ENCODE measurements at places on chromosomes 5 and 9.

DNA sequence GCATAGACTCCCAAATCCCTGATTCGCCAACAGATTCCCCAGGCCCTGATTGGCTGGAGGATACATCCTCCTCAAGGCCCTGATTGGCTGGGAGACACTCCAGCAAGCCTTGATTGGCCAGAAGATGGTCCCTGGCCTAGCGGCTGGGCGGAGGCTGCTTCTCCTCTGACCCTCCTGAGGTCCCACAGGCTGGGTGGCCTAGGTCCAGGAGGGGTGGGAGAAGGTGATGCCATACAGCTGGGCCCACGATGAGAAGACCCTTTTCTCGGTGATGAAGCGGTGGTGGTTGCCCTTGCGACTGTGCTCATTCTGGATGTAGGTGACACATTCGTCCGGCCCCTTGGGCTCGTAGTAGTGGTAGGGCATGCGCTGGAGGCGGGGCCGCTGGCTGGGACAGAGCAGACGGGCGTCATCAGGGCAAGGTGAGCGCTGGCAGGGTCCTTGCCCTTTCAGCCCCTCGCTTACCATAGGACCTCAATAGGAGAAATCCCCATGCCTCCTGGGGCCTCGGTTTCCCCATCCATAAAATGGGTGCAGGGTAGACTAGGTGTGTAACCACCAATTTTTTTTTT is 9.0 kb upstream of the AK1 start:
- DNase-seq = no peak

- no peak for DNase-seq
These were observed 42.8 kb upstream of the CDK5RAP2 start for GRCh38 chr9:120622790-120623189.

- no peak for DNase-seq
These were observed 112.7 kb downstream of the NRG2 start for GRCh38 chr5:139930406-139930805.

GRCh38 chr5:148540647-148541046 is 113.7 kb downstream of the HTR4 start:
- DNase-seq = no peak

DNA sequence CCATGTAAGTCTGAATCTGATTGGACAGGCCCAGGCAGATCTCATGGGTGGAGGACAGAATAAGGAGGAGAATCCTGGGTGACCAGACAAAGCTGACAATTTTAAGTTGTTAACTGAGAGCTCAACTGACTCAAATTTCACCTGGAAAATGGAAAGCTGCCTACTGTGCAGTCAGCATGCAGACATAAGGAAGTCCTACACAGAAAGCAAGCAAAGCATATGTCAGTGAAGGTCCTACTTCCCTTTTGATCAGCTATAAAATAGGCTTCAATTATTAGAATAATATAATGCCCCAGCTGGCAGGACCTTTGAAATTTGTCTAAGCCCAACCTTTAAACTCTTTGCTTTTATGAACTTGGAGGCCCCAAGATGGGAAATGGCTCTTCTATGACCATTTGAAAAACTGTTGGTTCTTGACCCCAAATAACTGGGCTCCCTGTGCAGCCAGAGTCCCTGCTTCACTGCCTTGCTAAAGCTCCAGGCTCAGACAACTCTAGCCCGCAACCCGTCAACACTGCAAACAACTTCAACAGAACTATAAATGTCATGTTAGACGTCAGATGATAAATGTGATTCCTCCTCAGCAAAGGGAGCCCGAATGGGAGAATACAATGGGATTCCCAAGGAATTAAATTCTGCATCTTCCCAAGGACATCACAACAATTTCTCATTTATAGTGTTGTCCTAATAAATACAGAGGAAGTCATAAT is 118.9 kb upstream of the ADRA1B start:
- no peak for DNase-seq

DNA sequence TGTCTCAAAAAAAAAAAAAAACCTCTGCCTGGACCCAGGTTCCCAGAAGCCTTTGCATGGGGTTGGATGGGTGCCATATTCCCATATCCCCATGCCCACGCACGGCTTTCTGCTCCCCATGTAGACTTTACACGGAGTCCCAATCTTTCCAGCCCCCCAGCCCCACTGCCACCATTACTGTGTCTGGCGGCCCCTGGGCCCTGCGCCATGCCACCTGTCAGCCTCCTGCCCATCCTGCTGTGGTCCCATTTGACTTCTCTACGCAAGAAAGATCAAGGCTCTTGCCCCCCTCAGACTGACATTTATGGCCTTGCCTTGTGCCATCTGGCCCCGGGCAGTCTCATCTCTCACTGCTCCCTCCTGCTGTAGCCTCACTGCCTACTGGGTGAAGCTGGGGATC is 6.5 kb upstream of the AK1 start:
- DNase-seq = no peak

- DNase-seq = no peak
These were observed 49.4 kb downstream of the FNIP1 start for GRCh38 chr5:131747180-131748105.

- DNase-seq = no peak
These were observed 310.2 kb downstream of the AGTPBP1 start for GRCh38 chr9:85431339-85432102.

DNA sequence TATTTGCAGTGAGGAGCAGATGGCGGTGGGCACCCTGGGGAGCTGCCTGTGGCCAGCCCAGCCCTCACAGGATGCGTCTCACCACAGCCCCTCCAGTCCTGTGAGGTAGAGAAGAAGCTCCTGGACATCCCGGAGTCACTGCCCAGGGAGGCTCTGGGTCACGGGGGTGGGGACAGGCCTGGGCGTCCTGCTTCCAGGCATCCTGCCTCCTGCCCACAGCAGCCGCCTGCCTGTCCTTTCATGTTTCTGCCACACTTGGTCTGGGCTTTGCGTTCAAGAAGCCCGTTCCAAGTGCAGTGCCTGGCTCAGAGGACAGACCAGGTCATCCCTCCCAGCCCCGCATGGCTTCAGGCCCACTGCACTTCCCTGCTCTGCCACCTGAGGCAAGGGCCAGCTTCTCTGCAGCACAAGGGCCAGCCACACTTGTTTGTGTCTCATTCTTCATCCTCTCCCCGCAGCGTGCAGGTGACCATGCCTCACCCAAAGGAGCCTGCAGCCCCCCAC is 38.2 kb downstream of the ZDHHC11B start:
- DNase-seq = no peak

DNA sequence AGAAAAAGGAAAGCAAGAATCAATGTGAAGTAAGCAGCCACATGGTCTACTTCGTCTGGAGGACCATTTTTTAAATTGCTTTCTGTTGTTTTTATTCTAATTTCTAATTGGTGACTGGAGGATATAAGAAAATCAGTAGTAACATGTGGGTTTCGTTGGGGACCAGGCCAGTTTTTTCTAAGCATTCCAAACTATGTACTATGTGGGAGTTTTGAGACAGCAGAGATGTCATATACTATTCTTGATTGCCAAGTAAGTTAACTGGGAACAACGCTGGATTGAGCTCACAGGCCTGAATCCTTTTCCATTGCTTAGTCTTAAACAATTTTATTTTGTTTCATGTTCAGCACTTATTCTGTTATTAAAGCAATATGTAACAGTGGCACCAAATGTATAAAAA is 225.7 kb downstream of the TMEM167A start:
- no peak for DNase-seq

DNA sequence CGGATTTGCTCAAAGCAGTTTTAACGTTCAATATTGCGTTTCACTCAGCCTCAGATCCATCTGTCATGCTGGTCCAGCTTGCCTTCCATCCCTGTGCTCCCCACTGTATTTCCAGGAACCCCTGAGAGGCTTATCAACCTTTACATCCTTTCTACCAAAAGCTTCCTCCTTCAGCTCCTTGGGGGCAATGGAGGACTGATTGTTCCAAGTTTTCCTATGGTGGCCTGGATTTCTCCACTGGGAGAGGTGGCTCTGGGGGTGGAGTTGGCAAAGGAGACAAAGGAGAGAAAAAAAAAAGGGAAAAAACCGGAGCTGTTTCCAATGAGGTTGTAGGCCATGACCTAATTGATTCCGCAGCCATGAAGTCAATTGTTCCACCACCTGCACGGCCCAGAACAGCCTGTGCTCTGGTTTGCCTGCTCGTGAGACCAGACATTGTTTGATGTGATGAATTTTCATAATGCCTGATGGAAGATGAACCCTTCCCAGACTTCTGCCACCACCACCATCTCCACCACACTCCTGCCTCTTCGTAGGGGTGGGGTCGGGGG is 54.1 kb downstream of the ABLIM3 start:
- no peak for DNase-seq
